ENCODE measurements at places on chromosomes 16 and 17.

DNA sequence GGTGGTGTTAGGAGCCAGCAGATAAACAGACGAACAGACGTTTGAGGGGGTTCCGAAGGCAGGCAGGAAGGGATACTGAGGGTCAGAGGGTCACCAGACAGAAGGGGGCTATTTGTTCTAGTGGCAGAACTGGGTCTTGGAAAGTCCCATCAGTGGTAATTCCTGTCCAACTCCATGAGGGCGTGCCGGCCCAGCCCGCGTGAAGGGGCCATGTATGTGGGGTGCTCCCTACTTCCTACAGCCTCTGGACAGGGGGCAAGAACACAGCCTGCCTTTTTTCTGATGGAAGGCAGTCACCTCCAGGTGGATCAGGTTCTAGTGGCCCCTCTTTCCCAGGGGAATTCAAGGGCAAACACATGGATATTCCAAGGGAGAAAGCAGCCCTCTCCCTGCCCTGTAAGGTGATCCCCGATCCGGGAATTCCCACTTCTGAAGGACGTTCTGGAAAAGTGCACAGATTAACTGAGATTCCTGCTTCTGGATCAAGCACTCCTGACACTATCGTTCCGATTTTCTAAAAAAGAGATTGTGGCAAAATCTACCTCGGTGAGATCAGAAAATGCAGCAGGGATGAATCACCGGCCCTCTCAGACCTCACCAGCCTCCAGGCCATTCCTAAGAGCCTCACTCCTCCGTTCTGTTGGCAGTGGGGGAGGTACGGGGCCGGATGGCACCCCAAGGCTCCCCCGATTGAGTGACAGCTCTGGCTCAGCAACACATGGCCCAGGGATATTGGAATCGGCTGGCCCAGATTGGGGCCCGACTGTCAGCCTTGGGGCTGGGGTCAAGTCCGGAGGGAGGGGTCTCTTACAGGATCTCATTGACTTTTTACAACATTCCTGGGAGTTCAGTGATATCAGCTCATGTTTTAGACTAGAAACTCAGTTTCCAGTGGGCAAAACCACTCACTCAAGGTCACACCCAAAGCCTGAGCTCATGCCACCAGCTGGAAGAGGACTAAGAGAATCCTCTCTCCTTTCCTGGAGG lies 12.4 kb downstream of the STX1B start:
- DNase-seq, result peak; percentile 67

DNA sequence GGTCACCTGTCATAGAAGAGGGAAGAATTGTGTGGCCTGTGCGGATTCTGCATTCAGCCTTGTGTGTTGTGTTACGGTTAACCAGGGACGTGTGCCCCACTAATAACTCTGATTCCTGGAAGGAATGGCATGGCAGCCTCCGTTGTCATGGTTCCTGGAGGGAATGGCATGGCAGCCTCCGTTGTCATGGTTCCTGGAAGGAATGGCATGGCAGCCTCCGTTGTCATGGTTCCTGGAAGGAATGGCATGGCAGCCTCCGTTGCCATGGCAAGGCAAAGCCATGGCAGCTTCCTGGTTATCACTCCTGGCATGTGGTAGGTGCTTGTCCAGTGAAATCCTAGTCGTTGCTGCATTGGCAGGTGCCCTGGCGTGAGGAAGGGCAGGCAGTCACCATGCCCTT lies 8.9 kb downstream of the SPG7 start:
- DNase-seq, result no peak

- no peak for DNase-seq
These were observed 38.3 kb upstream of the PRSS54 start for GRCh38 chr16:58332997-58333700.

GRCh38 chr16:12637002-12637401 lies 166.7 kb downstream of the CPPED1 start:
- DNase-seq, result no peak

DNA sequence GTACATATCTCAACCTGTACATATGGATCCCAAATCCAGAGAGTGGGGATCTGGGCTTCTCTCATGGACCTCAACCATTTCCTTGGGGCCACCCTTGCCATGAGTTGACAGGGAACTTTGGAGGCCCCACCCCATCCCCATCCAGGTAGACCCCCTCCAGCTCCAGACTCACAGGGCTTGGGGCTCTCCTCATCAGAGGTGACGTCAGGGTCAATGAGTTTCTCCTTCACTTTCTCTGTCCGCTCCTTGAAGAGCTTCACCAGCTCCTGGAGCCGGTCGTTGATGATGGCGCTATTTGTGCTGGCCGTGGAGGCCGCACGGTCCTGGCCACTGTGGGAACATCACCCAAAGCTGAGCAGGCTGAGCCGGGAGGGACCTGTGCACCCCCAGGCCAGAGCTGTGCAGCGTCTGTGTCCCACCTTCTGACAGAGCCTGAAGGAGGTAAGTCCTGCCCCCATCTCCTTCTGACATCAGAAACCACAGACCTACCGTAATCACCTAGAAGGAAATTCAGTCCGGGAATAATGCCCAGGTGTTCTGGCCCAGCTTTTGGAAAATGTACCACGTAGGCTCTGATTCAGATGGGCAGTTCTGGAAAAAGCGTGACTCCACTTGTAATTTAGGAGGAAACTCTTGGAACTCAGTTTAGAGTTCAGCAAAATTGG lies 50.6 kb downstream of the CNGB1 start:
- DNase-seq, result no peak

DNA sequence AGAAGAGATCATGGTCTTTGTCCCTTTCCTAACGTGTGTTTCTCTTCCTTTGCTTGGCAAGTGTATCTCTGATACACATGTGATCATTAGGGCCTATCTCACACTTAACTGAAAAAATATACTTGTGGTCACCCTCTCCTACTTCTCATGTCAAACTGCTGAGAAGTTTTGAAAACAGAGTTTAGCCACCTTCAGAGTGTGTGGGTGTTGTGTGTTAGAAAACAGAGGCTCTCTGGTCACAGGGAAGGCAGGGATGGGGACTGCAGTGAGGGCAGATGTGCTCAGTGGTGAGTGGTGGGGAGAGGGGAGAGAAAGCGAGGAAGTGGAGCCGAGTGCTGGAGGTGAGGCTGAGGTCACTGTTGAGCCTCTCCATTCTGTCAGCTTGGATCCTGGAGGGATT lies 29.4 kb downstream of the GRB7 start:
- DNase-seq, result no peak

DNA sequence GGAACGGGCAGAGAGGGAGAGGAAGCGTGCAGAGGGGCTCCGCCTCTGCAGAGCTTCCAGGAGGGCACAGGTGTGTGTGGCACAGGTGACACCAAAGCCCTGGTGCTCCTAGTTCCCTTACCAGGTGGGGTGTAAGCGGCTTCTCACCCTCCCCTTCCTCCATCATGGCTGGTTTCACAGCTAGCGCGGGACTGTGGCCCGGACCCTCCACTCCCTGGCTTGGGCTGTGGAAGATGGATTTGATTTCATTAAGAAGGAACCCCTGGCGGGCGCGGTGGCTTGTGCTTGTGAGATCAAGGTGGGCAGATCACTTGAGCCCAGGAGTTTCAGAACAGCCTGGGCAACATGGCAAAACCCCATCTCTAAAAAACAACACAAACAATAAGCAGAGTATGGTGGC lies 241.2 kb upstream of the GSE1 start:
- DNase-seq, result no peak

GRCh38 chr16:48501516-48502377 lies 108.2 kb downstream of the N4BP1 start:
- no peak for DNase-seq

GRCh38 chr17:83010206-83011200 lies 68.9 kb upstream of the METRNL start:
- no peak for DNase-seq

- DNase-seq, result no peak
These were observed 92.4 kb downstream of the BRIP1 start for GRCh38 chr17:61770752-61771533.

DNA sequence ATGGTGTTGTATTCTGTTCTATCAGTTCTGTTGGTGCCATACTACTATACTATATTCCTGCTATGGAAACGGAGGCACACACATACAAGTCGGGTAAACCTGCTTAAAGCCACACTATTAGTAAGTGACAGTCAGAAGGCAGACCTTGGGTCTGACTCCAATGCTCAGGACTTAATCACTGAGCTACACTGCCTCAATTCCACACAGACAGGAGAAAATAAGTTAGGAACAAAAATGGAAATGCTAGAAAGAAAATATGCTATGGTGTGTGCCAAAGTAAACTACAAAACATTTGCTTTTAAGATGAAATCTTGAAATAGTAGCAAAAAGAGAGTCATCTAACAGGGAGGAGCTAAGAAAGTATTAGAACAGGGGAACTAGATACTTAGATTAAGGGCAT lies 48.1 kb downstream of the MYO1D start:
- no peak for DNase-seq

DNA sequence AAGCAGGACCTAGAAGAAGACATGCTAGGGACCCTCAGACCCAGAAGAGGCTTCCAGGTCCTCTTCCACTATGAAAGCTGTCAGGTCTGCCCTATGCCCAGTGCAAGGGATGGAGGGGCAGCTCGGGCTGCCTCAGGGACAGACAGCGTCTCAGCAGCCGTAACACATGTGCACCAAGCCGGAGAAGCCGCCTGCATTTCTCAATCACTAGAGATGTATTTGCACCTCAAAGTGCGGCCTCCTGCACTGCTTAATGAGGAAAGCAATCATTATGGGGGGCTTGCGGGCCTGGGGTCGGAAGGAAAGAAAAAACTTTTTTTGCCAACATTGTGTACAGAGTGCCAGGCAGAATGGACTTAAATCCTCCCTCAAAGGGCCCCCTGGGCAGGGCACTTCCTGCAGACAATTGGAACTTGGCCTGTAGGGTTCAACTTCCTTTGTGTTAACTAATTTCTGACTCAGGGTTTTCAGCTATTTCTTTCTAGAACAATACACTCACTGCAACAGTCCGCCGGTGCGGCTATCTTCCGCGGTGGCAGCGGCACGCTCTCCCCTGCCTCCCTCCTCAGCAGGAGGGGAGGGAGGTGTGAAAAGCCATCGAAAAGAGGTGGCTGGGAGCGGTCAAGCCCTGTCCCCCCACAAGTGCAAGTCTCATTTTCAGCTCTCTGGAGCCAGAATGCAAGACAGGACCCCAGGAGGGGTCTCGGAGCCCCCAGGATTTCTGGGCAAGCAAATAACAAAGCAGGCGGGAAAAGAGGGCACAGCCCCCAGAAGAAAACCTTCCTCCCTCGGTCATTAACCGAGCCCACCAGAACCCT lies 101.2 kb downstream of the ZNF423 start:
- DNase-seq, result no peak

- no peak for DNase-seq
These were observed 398.5 kb downstream of the ZFHX3 start for GRCh38 chr16:72649254-72649944.

GRCh38 chr16:30052671-30053372 lies 12.7 kb upstream of the ALDOA start:
- DNase-seq, result peak; percentile 93

DNA sequence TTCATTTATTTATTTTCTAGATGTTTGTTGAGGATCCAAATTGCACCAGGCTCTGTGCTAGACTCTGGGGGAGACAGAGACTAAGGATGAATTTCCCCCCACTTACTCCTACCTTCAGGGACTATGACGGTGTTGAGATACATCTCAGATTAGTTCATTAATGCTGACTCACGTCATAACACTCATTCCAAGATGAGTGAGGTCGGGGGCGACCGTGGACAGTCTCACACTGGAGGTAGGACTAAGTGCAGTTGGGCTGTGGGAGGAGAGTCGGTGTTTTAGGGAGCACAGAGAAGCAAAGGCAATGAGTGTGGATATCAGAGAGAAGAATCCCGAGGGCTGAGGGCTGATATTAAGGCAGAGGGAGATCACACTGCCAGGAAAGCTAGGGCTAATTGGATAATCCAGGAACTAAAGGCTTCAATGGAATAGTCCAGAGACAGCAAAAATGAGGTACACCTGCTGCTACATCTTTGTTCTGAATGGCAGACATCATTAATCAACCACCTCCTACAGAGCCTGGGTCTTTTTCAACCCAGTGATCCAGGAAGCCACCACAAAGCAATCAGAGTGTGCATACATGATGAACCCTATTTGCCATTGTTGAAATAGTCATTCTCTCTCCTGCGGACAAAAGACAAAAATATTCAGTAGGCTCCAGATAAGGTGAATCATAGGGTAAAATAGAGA lies 38.6 kb upstream of the CACNG4 start:
- DNase-seq, result no peak

DNA sequence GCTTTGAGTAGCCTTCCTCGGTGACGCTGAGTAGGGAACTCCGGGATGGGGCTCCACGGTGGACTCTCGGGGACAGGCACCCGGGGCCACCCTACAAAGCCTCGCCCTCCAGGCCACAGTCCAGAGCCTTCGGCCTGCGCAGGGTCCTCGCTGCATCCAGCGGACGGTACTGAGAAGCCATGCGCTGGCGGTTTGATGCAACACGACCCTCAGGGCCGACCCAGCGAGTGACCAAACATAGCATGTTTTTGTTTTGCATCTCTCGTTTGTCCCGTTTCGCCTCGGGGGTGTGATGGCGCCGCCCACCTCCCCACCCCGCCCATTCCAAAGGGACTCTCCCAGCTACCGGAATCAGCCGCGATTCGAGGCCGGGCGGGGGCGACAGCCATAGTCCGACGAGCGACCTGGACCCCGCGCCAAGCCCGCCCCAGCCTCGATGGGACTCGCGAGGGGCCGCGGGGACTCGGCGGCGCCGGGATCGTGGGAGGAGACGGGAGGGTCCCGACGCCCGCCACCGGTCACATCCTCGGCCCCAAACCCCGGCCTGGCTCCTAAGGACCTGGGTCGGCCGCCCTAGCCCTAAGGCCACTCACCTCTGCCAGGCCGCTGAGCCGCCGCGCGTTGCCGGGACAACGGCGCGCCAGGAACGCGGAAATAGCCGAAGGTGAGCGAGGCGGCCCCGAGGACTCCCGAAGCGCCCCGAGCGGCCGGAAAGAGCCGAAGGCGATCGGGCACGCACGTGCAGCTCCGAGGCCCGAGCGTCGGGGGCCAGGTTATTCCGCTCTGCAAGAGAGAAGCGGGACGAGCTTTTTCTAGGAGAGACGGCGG lies 1.6 kb downstream of the IFT140 start:
- peak; percentile 92 for DNase-seq

GRCh38 chr16:90032674-90033331 lies 13.5 kb upstream of the DBNDD1 start:
- no peak for DNase-seq

DNA sequence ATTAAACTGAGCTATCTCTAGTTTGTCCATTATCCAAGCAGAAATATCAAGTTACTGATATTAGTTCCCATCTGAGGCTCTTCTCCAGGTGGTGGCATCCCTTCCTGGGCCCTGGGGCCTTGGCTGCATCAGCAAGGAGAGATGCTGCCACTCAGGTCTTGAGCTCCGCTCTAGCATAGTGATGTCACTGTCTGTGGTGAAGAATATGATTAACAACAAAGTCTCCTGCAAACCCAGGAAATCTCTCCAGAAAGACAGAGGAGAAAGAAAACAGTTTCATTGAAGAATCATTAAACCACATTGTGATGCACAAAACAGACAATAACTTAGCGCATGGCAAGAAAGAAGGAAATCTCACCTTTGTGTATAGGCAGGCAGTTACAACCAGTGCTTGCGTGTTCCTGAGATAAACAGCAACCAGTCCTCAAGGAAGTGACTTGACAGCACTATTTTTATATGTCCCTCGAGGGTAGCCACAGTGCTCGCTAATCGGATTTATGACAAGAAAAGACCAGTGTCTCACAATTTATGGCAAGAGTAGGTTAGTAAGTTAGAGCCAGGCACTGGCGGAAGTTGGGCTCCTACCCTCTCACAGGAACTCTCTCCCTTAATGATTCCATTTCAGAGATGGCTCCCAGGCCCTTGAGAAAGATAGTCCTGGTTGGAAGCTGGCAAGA lies 151.1 kb downstream of the AHSP start:
- no peak for DNase-seq

Measured in uterus (tissue), 4 donors.